CD8-positive, alpha-beta T cell (primary cell): ENCODE measurements at places on chromosomes 7 and 10.

- no peak for DNase-seq
Measured at GRCh38 chr7:114413761-114414155, 857 bp upstream of the FOXP2 start.

GRCh38 chr10:36515319-36515718, 610.1 kb upstream of the ANKRD30A start:
- DNase-seq: no peak

DNA sequence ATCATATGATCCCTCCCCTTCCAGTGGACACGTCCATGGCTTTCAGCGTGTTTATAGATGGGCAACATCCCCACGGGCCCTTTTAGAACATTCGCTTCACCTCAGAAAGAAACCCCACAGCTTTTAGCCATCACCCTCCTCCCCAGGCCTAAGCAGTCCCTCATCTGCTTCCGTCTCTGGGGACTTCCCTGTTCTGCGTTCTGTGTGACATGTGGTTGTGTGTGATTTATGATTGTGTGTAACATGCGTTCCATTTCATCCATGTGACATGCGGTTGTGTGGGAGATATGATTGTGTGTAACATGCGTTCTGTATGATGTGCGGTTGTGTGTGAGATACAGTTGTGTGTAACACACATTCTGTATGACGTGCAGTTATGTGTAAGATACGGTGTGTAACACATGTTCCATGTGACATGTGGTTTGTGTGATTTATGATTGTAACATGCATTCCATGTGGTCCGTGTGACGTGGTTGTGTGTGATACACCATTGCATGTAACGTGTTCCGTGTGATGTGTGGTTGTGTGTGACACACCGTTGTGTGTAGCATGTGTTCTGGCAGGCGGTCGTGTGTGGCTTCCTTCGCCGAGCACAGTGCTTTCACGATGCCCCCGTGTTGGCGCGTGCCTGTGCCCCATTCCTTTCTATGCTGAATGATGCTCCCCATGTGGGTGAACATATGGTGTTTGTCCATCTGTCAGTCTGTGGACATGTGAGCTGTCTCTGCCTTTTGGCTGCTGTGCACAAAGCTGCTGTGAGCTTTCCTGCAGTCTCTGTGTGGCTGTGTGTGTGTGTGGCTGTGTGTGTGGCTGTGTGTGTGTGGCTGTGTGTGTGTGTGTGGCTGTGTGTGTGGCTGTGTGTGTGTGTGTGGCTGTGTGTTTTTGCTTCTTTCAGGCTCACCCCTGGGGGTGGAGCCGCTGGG, 26.2 kb downstream of the PWWP2B start:
- peak; percentile 59 for DNase-seq

GRCh38 chr10:76125900-76126299, 694.5 kb downstream of the LRMDA start:
- DNase-seq: no peak

DNA sequence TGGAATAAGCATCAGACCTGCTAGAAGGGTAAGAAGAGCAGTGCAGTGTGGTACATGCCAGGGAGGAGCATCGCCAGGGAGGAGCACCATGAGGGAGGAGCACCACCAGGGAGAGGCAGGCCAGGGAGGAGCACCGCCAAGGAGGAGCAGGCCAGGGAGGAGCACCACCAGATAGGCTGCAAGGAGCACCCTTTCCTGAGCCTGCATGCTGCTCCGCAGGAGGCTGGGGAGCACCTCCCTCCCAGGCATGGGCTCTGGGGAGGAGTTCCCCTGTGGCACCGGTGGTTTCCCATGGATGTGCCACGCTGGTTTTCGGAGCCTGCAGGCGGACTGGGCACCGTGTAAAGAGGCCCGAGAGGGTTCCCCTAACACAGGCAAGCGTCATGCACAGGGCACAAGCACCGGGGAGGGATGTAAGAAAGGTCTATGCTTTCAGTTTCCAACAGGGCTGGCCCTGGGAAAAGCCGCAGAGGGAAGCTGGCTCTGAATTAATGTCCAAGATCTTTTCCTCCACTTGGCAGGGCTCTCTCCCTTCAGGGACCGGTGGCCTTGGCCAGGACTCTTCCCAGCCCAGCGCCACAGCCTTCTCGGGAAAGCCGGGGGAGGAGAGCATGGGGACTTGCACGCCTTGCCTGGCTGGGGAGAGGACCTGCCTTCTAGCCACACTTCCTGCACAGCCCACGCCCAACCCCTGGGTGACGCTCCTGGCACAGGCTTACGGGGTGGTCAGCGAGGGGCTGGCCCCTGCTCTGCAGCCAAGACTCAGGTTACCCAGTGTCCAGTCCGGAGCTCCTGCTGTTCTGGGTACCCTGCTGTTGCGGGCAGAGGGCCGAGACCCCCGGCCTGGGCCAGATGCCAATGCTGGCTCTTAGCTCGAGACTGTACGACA, 11.5 kb upstream of the GPER1 start:
- no peak for DNase-seq

GRCh38 chr10:74310652-74311257, 159.7 kb downstream of the ADK start:
- DNase-seq: no peak
